ENCODE measurements at places on chromosomes 5 and 9.

DNA sequence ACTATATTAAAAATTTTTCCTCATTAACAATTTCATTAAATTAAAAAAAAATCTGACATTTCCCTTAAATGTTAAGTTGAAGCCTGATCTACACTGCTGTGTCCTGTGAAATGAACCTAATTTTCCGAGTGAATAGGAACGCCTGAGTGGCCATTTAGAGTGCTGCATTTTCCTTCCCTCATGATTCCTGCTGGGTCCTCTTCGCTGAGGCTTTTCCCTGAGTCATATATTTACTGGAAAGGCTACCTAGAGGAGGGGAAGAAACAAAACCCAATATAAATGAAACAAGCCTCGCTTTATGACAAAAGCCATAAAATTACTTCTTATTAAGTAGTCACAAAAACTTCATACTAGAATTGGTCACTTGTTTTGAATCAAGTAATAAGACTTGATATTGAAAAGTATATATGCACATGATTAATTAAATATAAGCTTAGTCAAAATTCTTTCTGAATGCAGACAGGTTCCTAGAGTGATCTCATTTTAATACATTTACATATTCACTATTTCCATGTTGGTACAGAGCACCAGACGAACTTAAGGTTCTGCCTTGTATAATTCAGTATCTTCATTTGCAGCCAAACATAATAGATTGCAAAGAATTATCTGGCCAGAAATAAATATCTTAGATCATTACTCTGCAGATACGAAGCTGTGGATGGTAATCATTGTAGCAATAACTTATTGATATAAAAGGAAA is 6.3 kb upstream of the ISCA1 start:
- no peak for DNase-seq

DNA sequence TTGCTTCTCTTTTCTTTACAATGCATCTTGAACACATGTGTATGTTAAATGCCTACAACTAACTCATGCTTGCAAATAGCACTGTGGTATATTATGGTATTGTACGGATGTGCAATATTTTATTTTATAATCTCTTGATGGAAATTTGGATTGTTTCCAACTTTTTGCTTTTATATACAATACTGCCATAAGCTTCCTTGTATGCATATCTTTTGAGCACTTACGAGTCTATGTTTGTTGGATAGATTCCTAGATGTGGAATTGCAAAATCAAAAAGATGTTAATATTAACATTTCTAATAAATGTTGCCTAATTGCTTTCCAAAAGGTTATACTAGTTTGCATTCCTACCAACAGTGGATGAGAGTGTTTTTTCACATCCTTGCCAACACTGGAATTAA is 3.4 kb upstream of the GALNT12 start:
- DNase-seq = no peak

DNA sequence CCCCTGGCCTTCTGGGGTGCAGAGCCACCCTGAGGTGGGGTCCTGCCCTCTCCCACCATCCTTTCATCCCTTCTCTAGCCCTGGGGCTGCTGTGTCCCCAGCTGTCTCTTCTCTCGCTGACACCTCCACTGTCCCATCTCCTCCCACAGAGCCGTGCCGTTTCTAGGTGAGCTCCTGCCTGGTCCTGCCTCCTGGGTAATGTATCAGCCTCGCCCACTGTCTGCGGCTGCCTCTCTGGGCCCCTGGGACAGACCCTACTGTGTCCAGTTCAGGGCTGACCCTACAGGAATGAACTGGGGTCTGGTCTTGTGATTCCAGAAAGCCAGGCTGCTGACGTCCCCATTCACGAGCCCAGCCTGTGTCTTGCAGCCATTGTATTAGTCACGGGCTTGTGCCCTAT is 4.1 kb downstream of the PAEP start:
- no peak for DNase-seq

- DNase-seq = no peak
These were observed 15.4 kb downstream of the ZDHHC21 start for GRCh38 chr9:14677872-14678271.

GRCh38 chr5:44536650-44537260 is 147.5 kb upstream of the FGF10 start:
- no peak for DNase-seq

GRCh38 chr9:127183814-127184582 is 61.6 kb upstream of the ANGPTL2 start:
- no peak for DNase-seq

DNA sequence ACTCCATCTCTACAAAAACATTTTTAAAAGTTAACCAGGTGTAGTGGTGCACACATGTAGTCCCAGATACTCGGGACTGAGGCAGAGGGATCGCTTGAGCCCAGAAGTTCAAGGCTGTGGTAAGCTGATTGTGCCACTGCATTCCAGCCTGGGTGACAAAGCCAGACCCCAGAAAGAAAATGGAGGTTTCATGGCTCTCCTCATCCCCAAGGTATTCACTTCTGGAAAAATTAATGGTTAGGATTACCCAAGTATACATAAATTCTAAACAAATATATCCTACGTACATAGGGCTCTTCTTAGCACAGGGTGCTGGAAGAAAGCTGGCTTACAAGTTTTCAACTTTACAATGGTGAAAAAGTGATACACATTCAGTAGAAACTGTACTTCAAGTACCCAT is 18.6 kb upstream of the RECK start:
- no peak for DNase-seq

GRCh38 chr5:68740226-68740910 is 353.4 kb upstream of the SLC30A5 start:
- DNase-seq = no peak

DNA sequence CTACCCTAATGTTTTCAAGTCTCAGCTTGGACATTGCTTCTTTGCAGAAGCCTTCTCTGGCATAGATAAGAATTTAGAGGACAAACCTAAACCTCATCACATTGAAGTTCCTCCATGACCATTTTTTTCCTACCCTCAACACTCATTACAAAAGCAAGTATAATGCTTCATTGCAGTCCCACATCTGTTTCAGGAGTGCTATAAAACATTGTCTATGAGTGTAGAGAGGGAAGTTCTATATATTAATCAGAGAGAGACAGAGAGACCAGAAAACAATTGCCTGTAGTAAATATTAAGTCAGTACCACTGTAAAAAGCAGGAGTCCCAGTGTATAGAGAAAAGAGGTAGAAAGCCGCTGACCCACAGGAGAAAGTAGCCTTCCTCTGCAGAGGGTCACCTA is 149.7 kb downstream of the PRELID2 start:
- no peak for DNase-seq

DNA sequence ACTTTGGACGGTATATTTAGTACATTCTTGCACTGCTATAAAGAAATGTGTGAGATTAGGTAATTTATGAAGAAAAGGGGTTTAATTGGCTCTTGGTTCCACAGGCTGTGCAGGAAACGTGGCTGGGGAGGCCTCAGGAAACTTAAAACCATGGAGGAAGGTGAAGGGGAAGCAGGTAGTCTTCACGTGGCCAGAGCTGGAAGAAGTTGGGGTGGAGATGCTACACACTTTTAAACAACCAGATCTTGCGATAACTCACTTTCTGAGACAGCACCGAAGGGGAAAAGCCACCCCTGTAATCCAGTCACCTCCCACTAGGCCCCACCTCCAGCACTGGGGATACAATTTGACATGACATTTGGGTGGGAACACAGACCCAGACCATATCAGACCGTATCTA is 13.5 kb downstream of the CNOT6 start:
- no peak for DNase-seq

- DNase-seq = no peak
These were observed 57.8 kb downstream of the TMC1 start for GRCh38 chr9:72579190-72579589.

Measured in fibroblast of skin of left biceps (primary cell).